ENCODE measurements at places on chromosomes 6 and 20. TPM values are rescaled to one million over a fixed set of nuclear protein-coding genes. Genes with fewer than 3 reads are reported as not detected.

The PTK7 gene
- total RNA-seq: 5.1 TPM

The REPS1 gene
- total RNA-seq: 28.0 TPM

The ZNF165 gene
- total RNA-seq: 1.1 TPM

The PRDM13 gene
- total RNA-seq: 0.83 TPM

The LKAAEAR1 gene
- 1.8 TPM for total RNA-seq

The CPXM1 gene
- not detected for total RNA-seq

The CST3 gene
- 402 TPM for total RNA-seq

The SLC22A16 gene
- not detected for total RNA-seq

The IGF2R gene
- 27.6 TPM for total RNA-seq

The CRYBG1 gene
- total RNA-seq: 0.56 TPM

The DDR1 gene
- 54.3 TPM for total RNA-seq

The C20orf202 gene
- total RNA-seq: not detected

The MLN gene
- total RNA-seq: not detected

The NKX2-2 gene
- not detected for total RNA-seq

The ENPP1 gene
- 1.6 TPM for total RNA-seq

Measured in A549 treated with Hydrocortisone at 1 μM for 4 hours (cell line).